ENCODE measurements at places on chromosomes 3 and 15.

DNA sequence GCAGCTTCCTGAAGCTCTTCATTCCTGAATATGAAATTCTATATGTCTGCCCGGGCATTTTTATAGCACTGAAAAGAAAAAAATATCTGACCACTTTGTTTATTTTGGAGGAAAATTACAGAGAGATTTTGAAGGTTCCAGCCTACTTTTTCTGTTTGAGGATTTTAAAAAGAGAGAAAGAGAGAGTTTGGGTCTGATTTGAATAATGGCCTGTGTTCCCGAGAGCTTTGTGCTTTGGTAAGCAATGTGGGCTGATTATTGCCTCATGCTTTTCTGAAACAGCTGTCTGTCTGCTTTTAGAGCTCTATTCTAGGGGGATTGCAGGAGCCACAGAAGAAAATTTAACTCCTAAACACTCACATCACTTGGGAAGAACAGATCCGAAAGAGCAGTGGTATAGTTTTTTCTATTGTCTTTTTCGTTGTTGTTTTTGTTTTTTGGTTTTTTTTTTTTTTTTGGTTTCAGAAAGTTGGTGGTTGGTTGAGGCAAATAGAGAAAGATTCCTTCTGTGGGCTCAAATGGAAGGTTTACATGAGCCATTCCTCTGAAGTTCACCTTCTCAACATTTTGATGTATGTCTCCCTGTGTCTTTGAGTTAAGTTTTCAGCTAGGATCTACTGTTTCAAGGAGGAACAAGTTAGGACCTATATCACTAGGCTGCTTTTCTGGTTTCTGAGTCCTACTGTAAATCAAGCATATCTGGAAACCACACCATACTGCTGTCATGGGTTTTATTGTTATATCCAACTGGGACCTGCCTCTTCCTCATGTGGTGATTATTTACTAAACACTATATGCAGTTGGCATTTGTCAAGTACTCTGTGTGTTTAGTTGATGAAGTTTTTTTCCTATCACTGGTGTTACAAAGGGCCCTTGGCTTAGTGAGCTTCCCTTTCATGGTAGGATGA, 178.9 kb downstream of the KCNMB2 start:
- DNase-seq, result no peak

DNA sequence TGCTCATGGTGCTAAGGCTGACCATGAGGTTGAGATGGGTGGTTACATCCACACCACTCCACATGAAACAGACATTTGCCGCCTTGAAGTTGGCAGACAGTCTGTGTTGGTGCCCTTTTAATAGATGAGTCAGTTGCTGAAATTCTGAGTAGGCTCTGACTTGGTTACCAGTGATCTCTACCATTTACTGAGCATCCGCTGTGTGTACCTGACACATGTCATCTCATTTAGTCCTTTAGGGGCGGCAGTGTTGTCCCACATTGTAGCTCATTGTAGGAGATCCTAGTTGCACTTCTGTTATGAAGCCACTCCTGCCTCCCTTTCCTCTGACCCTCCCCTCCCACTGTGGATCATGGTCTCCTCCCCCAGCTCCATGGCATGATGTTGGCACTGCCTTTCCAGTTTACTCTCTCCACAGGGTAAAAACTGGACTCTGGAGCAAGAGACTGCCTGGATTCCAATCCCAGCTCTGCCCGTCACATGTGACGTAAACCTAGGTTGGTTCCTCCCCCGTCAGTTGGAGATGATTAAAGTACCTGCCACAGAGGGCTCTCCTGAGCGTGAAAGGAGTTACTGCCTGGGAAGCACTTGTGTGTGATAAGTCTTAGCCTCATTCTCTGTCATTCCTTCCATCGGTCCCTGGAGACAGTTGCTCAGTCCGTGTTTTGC, 21.6 kb downstream of the SLCO3A1 start:
- DNase-seq, result no peak

DNA sequence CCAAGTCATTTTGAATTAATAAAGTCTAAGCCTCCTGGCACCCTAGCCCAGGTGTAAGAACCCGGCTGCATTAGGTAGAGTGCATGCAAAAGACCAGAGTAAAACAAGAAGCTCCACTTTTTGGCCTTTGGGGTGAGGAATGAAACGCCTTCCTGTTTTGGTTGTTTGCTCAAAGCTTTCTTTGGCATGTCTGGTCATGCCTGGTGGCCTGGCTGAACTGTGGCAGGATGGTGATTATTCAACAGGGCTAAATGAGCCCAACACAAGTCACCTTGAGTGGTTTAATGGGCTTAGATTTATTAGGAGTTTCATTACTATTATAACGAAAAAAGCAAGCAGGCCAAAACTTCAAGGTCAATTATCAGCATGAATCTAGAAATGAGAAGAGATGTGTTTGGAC, 40.9 kb upstream of the LDHAL6B start:
- no peak for DNase-seq

- DNase-seq, result no peak
Measured at GRCh38 chr3:34005886-34006285, 207.5 kb downstream of the PDCD6IP start.

GRCh38 chr3:37450561-37450960, 276.2 kb upstream of the LRRFIP2 start:
- no peak for DNase-seq

- DNase-seq, result no peak
Measured at GRCh38 chr3:110419096-110419495, 652.5 kb upstream of the NECTIN3 start.

GRCh38 chr3:179688850-179689249, 36.0 kb downstream of the USP13 start:
- DNase-seq, result no peak

- DNase-seq, result no peak
Measured at GRCh38 chr3:121405631-121406030, 140.2 kb downstream of the POLQ start.

- DNase-seq, result no peak
Measured at GRCh38 chr3:132253262-132253878, 63.8 kb upstream of the ACP3 start.

Measured in T-helper 1 cell (primary cell).